ENCODE measurements at places on chromosomes 1 and 21.

GRCh38 chr1:179883040-179883744 is 1.1 kb downstream of the TOR1AIP1 start:
- no peak for DNase-seq

DNA sequence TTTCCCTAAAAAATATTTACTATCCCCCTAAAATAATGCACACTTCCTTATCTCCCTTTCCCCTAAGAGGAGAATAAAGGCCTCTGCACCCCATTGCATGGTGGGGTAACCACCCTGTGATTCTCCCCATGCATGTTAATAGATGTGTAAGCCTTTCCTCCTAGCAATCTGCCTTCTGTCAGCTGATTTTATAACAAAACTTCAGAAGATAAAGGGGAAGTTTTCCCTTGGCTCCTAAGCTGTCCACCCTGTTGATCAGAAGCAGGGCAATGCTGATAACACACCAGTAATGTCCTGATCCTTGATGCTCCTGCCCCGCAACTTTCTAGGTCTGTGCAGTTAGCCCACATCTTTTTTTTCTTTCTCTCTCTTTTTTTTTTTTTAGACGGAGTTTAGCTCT is 11.4 kb upstream of the RNF187 start:
- no peak for DNase-seq

DNA sequence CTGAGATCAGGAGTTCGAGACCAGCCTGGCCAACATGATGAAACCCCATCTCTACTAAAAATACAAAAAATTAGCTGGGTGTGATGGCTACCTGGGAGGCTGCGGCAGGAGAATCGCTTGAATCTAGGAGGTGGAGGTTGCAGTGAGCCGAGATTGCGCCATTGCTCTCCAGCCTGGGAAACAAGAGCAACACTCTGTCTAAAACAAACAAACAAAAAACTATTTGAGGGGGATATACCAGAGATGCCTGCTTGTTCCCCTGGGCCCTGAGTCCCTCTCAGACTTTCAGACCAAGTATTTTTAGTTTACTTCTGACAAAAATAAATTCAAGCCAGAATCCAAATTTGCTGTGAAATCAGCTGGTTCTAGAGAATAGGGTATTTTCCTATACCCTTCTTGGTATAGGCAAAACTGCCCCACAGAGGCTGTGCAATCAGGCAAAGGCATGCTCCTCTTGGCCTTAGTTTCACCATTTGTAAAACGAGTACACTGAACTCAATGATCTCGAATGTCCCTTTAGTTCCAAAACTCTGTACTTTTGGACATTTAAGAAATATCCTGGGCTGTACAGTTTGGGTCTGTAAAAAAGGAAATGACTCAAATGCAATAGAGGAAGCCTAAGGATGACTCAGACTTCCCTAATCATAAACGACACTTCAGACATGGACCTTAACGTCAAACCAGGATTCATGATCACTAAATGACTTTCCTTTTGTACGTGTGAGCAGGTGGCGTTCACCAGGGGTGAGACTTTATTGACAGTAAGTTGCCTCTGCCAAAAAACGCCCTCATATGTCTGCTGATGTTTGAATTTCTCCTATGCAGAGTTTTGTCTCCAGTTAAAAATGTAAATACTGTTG is 16.1 kb downstream of the ENSA start:
- no peak for DNase-seq

DNA sequence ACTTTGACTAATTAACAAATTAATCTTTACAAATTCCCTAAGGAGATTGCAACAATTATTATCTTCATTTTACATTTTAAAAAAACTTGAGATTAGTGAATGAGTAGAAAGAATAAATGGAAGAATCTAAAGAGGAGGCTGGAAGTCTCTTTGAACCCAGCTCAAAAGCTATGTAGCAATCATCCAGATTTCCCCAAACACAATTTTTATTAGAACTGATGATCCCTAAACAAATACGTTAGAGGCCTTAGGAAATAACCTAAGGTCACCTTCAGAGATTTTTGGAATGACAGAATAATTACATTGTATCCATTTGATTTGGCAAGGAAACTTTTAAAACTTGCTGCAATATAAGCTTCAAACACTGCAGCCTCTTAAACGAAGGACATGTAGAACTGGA is 242.4 kb upstream of the LYPLAL1 start:
- no peak for DNase-seq

DNA sequence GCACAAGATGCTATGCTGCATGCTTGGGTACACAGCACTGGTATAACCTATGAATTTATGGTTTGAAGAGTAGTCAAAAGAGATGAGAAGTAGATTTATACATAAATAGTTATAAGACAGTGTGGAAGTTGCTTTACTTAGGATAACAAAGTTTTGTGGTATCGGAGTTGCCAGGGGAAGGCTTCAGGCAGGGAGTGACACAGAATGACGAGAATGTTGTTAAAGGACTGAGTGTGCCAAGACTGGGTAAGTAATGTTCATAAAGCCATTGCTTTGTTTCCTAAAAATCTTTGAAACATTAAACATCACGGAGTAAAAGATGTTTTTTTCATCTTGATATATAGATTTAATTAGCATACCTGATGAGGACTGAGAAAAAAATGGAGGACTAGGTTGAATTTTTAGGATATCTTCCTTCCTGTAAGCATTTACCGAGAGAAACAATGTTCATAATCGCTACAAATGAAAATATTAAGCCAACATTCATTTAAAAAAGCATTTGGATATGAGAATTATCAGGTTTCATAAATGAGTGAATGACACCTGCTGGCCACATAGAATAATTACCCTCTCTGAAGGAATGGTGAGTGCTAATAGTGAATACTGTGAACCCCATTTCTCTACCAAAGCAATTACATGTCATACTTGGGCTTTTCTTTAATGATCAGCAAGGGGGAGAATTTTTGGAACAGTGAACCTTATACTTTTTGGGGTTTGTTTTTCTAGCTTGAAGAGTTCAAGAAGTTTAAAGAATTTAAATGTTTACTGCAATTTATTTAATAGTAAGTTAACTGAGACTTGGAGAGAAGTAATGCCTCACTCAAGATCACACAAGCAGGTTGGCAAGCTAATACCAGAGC is 28.4 kb downstream of the EXTL2 start:
- no peak for DNase-seq

DNA sequence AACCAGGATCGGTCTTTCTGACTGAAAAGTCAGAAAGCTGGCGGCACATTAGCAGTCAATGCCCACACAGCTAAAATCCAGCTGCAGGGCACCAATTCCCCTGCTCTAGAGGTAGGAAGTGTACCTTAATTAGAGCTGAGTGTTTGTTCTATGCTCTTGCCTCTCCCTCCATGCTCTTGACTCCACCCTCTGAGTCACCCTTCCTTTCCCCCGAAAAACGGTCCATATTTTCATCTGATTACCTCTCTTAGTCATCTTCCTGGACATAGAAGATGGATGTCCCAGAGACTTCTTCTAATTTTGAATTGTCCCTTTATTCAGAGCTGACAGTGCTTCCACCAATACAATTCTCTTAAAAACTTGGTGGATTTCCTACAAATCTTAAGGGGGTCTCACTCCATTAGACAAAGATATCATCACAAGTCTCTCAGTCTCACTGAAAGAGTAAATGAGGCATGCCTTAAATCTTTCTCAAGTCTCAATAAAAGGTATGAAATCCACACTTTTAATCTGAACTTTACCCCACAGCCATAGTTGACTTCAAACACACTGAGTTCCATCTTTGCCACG is 44.1 kb upstream of the SLC19A1 start:
- DNase-seq = no peak

GRCh38 chr1:3298197-3298596 is 156.3 kb upstream of the ARHGEF16 start:
- no peak for DNase-seq

DNA sequence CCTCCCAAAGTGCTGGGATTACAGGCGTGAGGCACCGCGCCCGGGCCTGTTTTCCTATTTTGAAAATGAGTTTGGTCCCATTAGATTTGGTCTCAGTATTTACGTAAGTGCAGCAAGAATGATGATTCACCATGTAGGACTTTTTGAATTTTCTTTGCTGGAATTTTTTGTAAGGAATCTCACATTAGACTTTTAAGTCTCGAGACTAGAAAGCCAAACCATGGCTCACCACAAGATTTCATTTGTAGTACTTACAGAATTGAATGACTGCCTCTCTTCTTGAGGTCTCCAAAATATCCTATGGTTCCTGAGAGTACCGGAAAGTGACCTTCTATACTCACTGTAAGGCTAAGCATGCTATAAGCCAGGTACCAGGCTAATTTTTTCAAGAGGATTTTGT is 325 bp downstream of the OR14A2 start:
- no peak for DNase-seq

- no peak for DNase-seq
These were observed at the start of gene GSTM3 for GRCh38 chr1:109740615-109741373. Gene GSTM3, minus strand, starts transcription at chr1:109741038. Its CDS starts 751 bp downstream, at chr1:109740287.

GRCh38 chr1:195960580-195960979 is 647.7 kb downstream of the KCNT2 start:
- no peak for DNase-seq

All from cortex of kidney (tissue), 1 donor.